Progenitor cell of endocrine pancreas (in vitro differentiated cells): ENCODE measurements at places on chromosomes 5 and 9.
A peak's percentile ranks its signal among the peaks of the same experiment; 100 is the strongest.

GRCh38 chr5:174094857-174095606, 49.5 kb downstream of the NSG2 start:
- peaks cover 2% of the 10 kb centered on the region for H3K4me1 ChIP-seq
- peaks cover 28% of the 10 kb centered on the region for H3K27me3 ChIP-seq
- no peak overlapping the region for H3K27ac ChIP-seq
- H3K36me3 ChIP-seq: no peaks in the 10 kb centered on the region
- DNase-seq: no peak
- no peak overlapping the region for H3K4me3 ChIP-seq

DNA sequence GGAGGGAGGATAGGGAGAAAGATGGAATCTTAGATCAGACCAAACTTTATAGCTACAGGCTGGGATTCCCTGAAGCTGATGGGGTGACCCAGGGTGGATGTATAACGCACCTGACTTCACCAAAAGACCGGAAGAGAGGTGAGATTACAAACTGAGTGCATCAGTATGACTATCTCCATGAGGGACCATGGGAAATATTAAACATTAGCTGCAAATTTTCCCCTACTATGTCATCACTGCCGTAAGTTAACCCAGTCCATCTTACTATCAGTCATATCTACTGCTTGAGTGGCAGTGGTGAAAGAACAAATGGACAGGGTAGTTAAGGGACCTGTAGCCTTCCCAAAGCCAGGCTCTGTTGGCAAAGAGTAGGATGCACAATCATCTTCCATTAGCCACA, 368.3 kb downstream of the EFNA5 start:
- H3K27ac ChIP-seq: no peak overlapping the region
- H3K36me3 ChIP-seq: no peaks in the 10 kb centered on the region
- DNase-seq: no peak

DNA sequence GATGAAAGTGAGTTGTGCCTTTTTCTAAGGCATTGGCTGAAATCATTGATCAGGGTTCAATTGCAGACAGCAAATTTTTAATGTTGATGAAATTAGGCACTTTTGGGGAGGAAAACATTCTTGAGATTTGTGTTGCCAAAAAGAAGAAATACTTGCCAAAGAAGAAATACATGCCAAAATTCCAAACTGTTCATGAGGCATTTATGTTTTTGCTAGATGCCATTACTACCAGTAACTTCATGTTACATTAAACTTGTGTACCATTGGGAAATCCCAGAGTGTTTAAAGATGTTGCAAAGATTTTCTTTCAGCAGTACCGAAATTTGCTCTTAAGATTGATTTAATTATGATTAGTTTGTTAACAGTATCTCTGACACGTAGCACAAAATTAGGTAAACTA, 7.0 kb downstream of the XRCC4 start:
- DNase-seq: no peak
- H3K4me1 ChIP-seq: peaks cover 33% of the 10 kb centered on the region
- peaks cover 4% of the 10 kb centered on the region for H3K36me3 ChIP-seq
- H3K27me3 ChIP-seq: peaks cover 7% of the 10 kb centered on the region
- H3K4me3 ChIP-seq: no peak overlapping the region
- no peak overlapping the region for H3K27ac ChIP-seq

DNA sequence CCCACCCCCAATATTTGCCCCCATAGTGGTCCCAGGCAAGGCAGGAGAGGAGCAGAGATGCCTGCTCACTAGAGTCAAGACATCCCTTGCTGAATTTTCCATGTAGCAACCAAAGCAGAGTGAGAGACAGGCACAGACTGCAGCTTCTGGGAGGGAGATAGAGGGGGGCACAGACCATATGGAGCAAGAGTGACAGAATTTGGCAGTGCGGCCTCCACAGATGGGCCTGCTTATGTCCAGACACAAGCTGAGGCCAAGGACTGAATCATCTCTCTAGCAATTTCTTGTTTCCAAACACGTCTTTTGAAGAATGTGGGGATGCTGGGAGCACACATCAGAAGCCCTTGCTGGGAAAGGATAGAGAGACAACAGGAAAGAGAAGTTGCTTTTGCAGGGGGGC, 53.0 kb upstream of the ALDH1B1 start:
- no peaks in the 10 kb centered on the region for H3K36me3 ChIP-seq
- no peak overlapping the region for H3K27ac ChIP-seq
- peaks cover 2% of the 10 kb centered on the region for H3K4me1 ChIP-seq
- H3K4me3 ChIP-seq: no peak overlapping the region
- no peak for DNase-seq
- H3K27me3 ChIP-seq: peaks cover 37% of the 10 kb centered on the region

DNA sequence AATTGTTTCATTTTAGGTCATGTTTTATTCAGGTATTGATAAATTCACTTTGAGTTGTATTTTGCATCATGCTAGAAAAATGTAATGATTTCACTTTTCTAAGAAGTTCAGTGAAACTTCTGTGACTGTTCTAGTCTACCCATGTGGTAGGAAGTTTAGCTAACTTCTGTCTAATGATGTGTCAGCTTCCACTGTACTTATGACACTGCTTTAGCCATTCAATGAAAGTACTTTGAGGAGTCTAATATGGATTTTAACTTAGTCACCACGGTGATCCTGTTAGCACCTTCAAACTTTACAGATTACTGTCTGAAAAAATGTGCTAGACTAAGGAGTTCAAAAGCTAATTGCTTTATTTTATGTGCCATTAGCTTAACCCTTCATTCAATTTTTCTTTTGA, 1510.5 kb upstream of the CDH9 start:
- H3K4me1 ChIP-seq: peaks cover 2% of the 10 kb centered on the region
- peaks cover 1% of the 10 kb centered on the region for H3K36me3 ChIP-seq
- H3K27me3 ChIP-seq: no peaks in the 10 kb centered on the region
- DNase-seq: no peak

- no peak overlapping the region for H3K4me3 ChIP-seq
- no peak for DNase-seq
- no peaks in the 10 kb centered on the region for H3K27me3 ChIP-seq
- H3K27ac ChIP-seq: no peak overlapping the region
- H3K36me3 ChIP-seq: no peaks in the 10 kb centered on the region
Measured at GRCh38 chr5:83392766-83393503, 78.6 kb upstream of the VCAN start.

GRCh38 chr5:166178411-166179080, 2112.9 kb upstream of the WWC1 start:
- no peak overlapping the region for H3K4me3 ChIP-seq
- DNase-seq: no peak
- no peaks in the 10 kb centered on the region for H3K36me3 ChIP-seq
- no peaks in the 10 kb centered on the region for H3K27me3 ChIP-seq

DNA sequence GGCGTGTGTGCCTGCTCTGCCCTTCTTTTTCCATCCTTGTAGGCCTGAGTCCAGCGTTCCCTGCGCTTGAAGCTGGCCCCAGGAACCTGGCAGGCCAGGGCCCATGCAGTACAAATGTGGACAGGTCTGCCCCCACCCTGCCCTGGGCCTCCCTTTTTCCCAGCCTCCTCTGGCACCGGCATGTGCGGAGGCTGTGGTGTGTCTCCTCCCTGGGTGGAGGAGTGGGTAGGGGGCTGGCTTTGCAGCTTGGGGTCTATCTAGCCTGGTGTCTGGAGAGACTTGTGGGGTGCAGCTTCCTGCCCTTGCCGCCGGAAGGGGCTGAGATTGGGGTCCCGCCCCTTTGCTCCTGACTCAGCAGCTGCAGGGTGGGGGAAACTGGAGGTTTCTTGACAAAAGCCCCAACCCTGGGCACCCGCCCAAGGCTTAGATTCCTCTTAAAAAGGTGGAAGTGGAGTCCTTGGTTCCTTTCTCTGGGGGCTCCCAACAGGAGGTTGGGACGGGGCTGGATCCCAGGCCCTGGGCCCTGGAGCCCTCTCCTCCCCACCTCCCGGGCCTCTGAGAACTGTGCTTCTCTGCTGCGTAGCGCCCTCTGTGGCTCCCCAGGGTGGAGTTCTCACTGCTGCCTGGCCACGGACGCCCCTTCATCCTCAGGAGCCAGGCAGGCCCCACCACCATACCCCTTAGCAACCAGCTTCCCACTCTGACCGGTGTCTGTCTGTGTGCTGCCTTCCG, 18.0 kb downstream of the RXRA start:
- H3K4me3 ChIP-seq: no peak overlapping the region
- no peaks in the 10 kb centered on the region for H3K27me3 ChIP-seq
- no peak for DNase-seq
- H3K27ac ChIP-seq: peak overlapping the region; percentile 31
- H3K4me1 ChIP-seq: peaks cover 12% of the 10 kb centered on the region

- no peaks in the 10 kb centered on the region for H3K27me3 ChIP-seq
- H3K4me1 ChIP-seq: no peaks in the 10 kb centered on the region
- peaks cover 11% of the 10 kb centered on the region for H3K36me3 ChIP-seq
- no peak overlapping the region for H3K27ac ChIP-seq
- no peak overlapping the region for H3K4me3 ChIP-seq
Measured at GRCh38 chr9:131865446-131866195, 125.7 kb upstream of the RAPGEF1 start.

GRCh38 chr5:74978345-74978744, 74.0 kb downstream of the GCNT4 start:
- peaks cover 2% of the 10 kb centered on the region for H3K36me3 ChIP-seq
- no peak overlapping the region for H3K27ac ChIP-seq
- H3K4me3 ChIP-seq: no peak overlapping the region
- no peaks in the 10 kb centered on the region for H3K27me3 ChIP-seq

DNA sequence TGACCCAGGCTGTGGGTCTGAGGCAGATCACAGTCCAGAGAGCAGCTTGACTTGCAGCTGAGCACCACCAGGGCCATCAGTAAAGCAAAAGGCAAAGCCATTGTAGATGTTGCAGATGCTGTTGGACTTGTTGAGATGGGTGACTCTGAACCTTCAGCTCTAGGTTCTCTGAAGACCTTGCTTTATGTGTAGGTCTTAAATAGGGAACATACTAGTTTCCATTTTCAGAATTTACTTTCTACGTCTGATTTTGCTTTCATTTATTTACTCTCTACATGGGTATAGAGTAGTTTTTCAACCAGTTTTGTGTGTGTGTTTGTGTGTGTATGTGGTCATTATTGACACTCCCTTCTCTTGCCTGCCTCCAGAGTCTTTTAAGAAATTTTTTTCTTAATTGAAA, at the start of gene IFNA6:
Gene IFNA6, minus strand, starts transcription at position 101 of the 400 bp plus-strand sequence. Its CDS starts 0 bp downstream, at position 101.
- H3K36me3 ChIP-seq: peaks cover 3% of the 10 kb centered on the region
- H3K4me1 ChIP-seq: no peaks in the 10 kb centered on the region
- H3K27ac ChIP-seq: no peak within 1 kb of the TSS
- DNase-seq: no peak
- no peaks in the 10 kb centered on the region for H3K27me3 ChIP-seq

DNA sequence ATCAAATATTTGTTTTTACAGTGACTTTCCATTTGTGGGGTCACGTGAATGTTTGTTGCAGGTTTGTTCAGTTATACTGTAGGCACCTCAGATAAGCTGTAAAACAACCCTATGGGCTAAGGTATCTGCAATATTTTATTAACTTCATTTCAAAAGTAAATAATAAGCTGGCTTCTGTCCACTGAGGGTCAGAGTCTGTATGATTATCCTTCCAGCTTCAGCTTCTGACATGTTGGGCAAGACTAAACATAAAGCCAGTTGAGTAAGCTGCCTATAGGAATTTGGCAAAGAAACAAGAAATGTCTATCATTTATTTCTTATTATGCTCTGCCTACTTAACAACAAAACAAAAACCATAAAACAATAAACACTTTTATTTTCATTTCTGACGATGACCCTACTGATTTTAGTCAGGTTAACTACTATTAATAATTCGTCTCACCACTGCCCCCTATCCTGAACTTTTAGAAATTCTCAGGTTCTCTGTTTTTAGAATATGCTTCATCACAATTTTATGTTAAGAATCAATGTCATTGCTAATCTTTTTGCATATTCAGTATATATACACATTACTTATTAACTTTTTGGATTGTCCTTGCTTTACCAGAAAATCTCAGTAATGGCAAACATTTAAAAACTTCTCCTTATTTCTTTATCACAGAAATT, 413.6 kb upstream of the ADAMTSL1 start:
- no peak overlapping the region for H3K27ac ChIP-seq
- DNase-seq: no peak
- peaks cover 3% of the 10 kb centered on the region for H3K4me1 ChIP-seq
- H3K27me3 ChIP-seq: peaks cover 10% of the 10 kb centered on the region
- H3K36me3 ChIP-seq: no peaks in the 10 kb centered on the region
- no peak overlapping the region for H3K4me3 ChIP-seq

GRCh38 chr9:126375386-126375785, 48.8 kb downstream of the MVB12B start:
- H3K4me1 ChIP-seq: peaks cover 52% of the 10 kb centered on the region
- no peak for DNase-seq
- H3K27me3 ChIP-seq: no peaks in the 10 kb centered on the region
- H3K36me3 ChIP-seq: peaks cover 1% of the 10 kb centered on the region

DNA sequence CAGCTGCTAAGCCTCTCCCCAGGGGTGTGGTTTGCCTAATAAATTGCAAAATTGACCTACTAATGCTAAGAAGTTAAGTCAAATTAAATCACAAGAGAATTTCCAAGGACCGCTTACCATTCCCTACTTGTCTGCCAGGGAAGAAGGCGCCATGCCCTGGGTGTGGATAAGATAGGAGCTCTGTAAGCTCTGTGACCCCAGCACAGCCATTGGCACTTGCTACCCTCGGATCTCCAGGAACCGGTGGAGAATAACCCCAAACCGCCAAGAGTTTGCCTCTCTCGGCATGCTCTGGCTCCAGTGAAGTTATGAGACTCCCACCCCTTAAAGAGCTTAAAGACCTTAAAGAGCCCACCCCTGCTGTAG, 58.9 kb downstream of the NEURL1B start:
- H3K4me3 ChIP-seq: peak overlapping the region; percentile 44
- DNase-seq: no peak
- peaks cover 66% of the 10 kb centered on the region for H3K27me3 ChIP-seq
- H3K36me3 ChIP-seq: no peaks in the 10 kb centered on the region
- H3K27ac ChIP-seq: no peak overlapping the region
- H3K4me1 ChIP-seq: peaks cover 8% of the 10 kb centered on the region

DNA sequence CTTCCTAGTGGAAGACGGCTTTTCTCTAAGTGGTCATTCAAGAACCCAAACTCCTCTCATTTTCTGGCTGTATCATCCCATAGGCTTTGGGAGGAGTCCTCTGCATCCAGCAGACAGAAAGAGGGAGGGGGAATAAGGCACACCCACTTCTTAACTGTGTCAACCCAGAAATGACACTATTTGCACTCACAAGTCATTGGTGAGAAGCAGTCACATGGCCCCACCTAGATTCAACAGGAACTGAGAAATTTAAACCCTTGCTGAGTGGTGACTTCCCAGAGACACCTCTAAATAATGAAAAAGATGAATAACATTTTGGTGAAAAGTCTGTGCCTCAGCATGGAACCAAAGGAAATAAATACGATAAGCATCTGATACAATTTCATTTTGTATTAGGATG, 120.0 kb downstream of the MCTP1 start:
- no peaks in the 10 kb centered on the region for H3K36me3 ChIP-seq
- no peak for DNase-seq
- H3K4me1 ChIP-seq: peaks cover 3% of the 10 kb centered on the region
- no peaks in the 10 kb centered on the region for H3K27me3 ChIP-seq

- no peaks in the 10 kb centered on the region for H3K36me3 ChIP-seq
- H3K4me1 ChIP-seq: no peaks in the 10 kb centered on the region
- H3K4me3 ChIP-seq: no peak overlapping the region
- no peaks in the 10 kb centered on the region for H3K27me3 ChIP-seq
- H3K27ac ChIP-seq: no peak overlapping the region
Measured at GRCh38 chr9:26163931-26164330, 485.7 kb upstream of the TUSC1 start.

GRCh38 chr9:96136992-96137670, 164.8 kb downstream of the HSD17B3 start:
- H3K4me1 ChIP-seq: peaks cover 6% of the 10 kb centered on the region
- peaks cover 27% of the 10 kb centered on the region for H3K27me3 ChIP-seq
- no peak overlapping the region for H3K27ac ChIP-seq
- H3K4me3 ChIP-seq: no peak overlapping the region
